Hippocampal formation (tissue), 2 donors: ENCODE measurements at places on chromosomes 12 and 14.
A peak's percentile ranks its signal among the peaks of the same experiment; 100 is the strongest.

- DNase-seq, result no peak
Observed at GRCh38 chr12:1619587-1619986, 9.4 kb upstream of the WNT5B start.

DNA sequence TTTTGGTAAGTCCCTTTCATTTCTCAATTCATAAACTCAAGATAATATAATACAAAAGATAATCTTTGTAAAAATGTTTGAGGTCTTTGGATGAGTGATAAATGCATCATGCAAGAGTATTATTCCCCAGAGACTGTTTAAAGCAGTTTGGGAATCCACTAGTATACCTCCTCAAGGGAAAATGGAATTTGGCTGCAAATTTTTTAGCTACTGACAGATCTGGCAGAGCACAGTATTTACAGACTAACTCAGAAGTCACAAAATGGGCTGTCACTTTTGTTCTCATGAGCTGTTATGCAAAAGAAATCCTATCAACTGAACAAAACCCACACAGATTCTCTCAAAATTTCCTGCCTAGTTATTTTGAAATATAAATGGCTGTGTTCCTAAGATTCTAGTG lies 9.9 kb downstream of the SPIC start:
- DNase-seq, result no peak

GRCh38 chr12:17028348-17028747 lies 422.4 kb upstream of the LMO3 start:
- DNase-seq, result no peak

GRCh38 chr14:75439989-75440388 lies 12.2 kb downstream of the JDP2 start:
- DNase-seq, result peak; percentile 42

DNA sequence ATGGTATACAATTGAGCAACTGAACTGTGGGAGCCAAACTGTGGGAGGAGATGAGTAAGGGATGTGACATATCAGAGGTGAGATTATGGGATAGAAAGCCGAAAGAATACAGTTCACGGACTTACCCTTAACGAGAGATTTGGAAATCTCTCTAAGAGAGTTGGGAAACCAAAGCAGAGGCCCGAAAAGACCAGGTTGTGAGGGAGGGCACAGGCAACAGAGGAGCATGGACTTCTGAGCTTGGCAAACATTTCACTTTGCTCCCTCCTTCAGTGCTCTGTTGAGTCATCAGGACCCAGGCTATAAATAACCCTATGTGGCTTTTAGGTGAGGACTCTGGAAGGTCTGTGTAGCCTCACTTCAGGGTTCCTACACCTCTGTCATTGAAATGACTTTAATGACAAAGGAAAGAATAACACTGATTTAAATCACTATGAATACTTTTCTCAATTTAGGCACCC lies 120.6 kb downstream of the TGFB3 start:
- no peak for DNase-seq

- no peak for DNase-seq
Observed at GRCh38 chr12:15896867-15897266, 14.3 kb upstream of the DERA start.

GRCh38 chr12:81128930-81129554 lies 51.2 kb downstream of the ACSS3 start:
- no peak for DNase-seq

- DNase-seq, result peak; percentile 1
Observed at GRCh38 chr12:75720812-75721641, 209.6 kb upstream of the KRR1 start.

- no peak for DNase-seq
Observed at GRCh38 chr12:108635201-108635996, 1.7 kb upstream of the SELPLG start.

- no peak for DNase-seq
Observed at GRCh38 chr14:34297786-34298520, 164.1 kb downstream of the SPTSSA start.

DNA sequence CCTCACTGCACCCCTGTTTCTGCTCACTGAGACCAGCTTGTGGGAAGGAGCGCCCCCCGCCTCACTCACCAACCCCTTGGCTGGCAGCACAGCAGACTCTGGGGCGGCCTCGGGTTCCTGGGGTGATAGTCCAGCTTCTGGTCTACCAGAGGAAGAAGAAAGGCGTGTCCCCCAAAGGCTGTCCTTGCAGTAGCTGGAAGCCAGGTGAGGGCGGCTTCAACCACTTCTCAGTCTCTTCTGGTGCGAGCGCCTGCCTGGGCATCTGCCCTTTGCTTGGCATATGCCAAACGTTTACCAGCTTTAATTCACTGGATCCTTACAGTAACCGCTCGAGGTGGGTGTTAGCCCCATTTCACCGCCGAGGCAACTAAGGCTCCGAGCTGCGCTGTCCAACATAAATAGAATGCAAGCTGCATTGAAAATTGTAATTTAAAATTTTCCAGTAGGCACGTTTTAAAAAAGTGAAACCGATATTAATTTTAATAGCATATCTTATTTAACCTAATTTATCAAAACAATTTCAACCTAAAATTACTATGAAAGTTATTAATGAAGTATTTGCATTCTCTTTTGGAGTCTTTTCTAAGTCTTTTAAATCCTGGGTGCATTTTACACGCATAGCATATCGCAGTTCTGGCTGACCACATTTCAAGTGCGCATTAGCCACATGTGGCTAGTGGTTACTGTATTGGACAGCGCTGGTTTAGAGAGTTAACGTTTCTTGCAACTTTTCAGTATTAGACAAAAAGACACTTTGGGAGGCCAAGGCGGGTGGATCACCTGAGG lies 872 bp downstream of the FAM177A1 start:
- DNase-seq, result no peak

DNA sequence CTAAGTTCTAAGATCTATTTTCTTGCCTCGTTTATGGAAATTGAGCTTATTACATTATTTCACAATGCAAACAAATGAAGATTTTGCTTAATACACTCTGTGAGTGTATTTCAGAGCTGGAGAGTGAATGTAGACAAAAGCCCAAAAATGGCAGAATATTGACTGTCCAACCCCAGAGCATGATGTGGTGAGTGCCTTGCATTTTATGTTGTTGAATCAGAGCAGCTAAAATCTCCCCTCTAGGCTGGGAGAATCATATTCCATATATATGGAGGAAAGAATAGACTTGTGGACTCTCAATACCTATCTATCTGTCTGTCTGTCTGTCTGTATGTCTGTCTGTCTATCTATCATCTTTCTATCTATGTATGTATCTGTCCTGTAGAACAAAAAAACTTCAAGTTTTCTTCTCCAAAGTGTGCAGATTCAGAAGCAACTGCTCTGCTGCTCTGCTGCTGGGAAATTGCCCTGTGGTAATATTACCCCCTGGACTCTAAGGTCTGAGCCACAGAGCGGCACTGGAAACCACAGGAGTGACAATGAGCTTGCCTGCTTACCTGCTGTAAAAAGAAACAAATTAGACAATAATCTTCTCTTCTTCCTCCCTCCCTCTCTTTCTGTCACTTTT lies 209.4 kb upstream of the PRICKLE1 start:
- no peak for DNase-seq

GRCh38 chr14:105324080-105324778 lies 9.7 kb downstream of the PACS2 start:
- peak; percentile 22 for DNase-seq

GRCh38 chr14:75334549-75335051 lies 56.0 kb downstream of the FOS start:
- no peak for DNase-seq

DNA sequence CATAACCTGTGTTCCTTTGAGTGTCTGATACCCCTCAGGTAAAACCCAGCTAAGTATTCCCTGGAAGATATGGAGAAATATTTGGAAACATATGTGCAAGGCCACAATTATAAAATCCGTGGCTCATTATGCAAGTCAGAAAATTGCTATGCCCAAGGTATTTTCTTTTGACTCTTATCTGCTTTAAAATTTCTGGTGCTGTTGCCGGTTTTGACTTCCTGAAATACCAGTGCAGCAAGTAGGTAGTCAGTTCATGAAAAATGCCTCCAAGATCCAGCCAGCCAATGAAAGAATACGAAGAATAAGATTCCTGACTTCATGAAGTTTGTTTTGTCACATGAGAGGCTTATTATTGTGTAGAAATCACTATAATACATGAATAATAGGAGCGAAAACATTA lies 20.2 kb upstream of the FUT8 start:
- DNase-seq, result no peak

GRCh38 chr14:48398675-48399282 lies 723.4 kb upstream of the MDGA2 start:
- no peak for DNase-seq

GRCh38 chr12:45419317-45419814 lies 203.5 kb downstream of the ANO6 start:
- DNase-seq, result no peak

DNA sequence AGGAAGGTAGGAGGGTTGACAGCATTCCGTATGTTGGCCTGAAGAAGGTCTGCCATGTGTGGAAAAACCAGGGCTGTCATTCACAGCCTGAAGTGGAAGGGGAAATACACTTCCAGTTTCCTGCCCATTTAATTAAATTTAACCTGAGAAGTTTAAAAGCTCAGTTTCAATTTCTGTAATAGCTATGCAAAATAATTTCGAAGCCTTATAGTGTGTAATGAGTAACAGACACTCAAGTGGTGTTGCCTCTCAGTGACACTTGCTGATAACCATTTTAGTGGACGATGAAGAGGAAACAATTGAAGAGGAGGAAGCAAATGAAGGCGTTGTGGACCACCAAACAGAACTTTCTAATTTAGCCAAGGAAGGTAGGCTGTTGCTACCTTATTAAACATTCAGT lies 44.8 kb downstream of the EP400 start:
- no peak for DNase-seq

DNA sequence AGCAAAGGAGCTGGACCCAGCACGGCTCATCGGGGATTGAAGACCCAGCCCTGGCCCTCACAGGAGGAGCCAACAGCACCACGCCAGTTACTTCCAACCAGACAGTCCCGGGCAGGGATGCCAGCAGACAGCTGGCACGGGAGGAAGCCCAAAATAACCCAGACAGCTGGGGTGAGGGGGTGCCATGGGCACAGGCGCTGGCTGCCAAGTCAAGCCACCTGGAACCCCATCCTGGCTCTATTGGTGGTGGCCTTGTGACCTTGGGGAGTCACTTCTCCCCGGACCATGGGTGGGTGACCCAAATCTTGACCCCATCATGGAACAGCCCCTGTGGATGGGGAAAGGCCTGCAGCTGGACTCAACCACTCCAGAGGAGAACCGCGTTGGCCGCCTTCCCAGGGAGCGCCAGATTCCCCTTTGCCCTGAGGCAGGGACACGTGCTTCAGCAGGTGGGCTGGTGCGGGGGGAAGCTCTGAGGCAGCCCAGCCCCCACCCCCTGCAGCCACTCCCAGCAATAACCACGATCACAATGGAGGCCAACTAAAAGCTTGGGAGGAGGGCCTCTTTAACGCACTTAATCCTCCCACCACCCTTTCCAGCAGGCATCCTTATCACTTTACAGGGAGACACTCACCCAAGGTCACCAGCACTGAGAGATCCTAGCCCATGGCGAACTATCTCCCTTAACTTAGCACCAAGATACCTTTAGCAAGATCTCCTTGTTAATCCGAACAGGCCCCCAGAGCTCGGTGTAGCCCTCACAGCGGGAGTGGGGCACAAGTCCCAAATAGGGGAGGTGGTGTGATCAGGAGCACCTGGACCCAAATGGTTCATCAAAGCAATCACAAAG lies 4.7 kb upstream of the RHOF start:
- no peak for DNase-seq

GRCh38 chr12:44433659-44434058 lies 442.5 kb downstream of the NELL2 start:
- no peak for DNase-seq

DNA sequence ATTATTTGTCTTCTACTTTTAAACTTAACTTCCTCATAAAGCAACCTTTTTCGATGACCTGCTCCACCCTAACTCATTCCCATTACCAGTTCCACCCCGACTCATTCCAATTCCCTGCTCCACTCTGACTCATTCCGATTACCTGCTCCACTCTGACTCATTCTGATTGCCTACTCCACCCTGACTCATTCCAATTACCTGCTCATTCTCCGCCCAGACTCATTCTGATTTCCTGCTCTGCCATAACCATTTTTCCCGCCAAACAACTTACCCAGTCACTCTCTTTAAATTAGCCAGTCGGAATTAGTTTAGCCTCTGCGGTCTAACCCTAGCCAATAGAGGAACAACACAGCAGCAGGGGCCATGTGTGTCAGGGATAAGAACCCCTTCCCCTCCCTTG lies 249.1 kb downstream of the DPY19L2 start:
- DNase-seq, result no peak

GRCh38 chr14:22542360-22542759 lies 46.7 kb downstream of the DAD1 start:
- no peak for DNase-seq

DNA sequence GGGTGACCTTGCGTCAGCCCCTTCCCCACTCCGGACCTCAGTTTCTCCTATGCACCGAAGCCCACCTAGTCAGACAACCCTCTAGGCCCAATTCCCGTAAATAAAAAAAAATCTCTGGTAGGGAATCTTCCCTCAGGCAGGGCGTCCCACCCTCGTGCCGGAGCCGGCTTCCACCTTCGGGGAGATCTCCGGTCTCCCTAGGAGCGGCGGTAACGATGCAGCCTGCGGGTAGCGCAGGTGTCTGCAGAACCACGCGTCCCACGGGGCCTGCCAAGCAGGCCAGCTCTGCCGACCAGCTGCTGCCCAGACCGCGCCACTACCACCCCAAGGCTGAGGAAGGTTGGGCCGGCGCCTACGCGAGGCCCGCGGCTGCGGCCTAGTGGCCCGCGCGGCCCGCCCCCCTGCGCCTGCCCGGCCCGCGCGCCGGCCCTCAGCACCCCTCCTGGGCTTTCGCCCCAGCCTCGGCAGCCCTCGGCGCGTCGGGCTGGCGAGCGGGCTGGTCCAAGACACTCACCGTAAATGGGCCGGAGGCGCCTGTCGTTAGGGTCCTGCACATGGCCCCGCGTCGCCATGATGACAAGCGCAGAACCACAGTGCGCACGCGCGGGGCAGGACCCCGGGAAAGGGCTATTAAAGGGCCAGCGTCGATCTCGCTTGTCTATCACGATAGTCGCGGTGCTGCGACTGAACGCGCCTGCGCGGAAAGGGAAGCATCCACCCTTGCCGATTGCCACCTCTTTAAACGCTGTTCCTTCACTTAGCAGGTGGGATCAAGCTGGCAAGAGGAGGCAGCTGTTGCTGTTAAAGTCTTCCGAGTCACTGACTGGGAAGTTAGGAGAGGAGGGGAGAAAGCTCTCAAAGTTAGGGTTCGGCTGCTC lies at the start of gene NAA25:
Gene NAA25, minus strand, starts transcription at position 582 of the 878 bp plus-strand sequence. Its CDS starts 10 bp downstream, at position 572.
- DNase-seq, result peak; percentile 86

DNA sequence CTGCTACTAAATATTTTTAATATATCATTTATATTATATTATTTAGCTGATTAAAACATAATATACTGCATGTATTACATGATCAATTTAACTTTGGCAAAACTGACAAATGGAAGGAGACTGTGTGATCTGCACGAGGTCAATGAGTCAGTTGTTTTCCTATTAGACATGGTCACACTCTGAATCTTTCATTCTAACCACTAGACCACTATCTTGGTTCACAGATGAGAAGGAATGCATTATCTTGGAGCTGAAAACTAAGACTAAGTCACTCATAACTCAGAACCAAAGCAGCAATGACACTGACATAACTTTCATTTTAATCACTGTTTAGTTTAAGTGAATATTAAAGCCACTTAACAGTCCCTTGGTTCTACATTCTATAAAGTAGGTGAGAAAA lies 37.4 kb downstream of the GNPTAB start:
- no peak for DNase-seq
